Kidney tubule cell (primary cell): ENCODE measurements at places on chromosomes 16 and 17.

- DNase-seq: no peak
These were observed 3.6 kb downstream of the TP53I13 start for GRCh38 chr17:29571883-29572681.

DNA sequence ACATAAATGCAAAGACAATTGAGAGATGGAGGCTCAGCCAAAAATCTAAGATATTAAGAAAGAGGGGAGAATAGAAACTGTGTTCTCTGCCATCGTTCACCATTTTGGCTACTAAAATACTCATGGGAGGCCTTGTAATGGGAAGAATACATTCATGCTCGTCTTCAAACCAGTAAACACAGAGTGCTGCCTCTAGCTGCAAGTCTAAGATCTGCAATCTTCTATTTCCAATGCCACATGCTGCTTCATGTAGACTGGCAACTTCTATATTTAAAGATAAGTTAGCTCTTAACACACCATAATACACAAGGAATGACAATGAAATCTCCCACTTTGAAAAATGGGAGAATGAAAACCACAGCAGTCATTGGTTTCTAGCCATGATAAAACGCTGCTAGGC lies 387.3 kb downstream of the HS3ST3B1 start:
- no peak for DNase-seq

- DNase-seq: no peak
These were observed 30.2 kb downstream of the POLR3E start for GRCh38 chr16:22327446-22327775.

GRCh38 chr17:32264140-32264799 lies 1.4 kb upstream of the RHBDL3 start:
- no peak for DNase-seq
